Thoracic aorta (tissue), 2 donors: ENCODE measurements at places on chromosomes 5 and 9. TPM values are rescaled to one million over a fixed set of nuclear protein-coding genes. Genes with fewer than 3 reads are reported as not detected.
A peak's percentile ranks its signal among the peaks of the same experiment; 100 is the strongest.

Gene CER1
- total RNA-seq: not detected

Gene TAF11L4
- total RNA-seq: not detected

Gene COL23A1
- 1.5 TPM for total RNA-seq

Gene PAPPA
- 17.4 TPM for total RNA-seq

Gene ST6GALNAC4
- 45.0 TPM for total RNA-seq

DNA sequence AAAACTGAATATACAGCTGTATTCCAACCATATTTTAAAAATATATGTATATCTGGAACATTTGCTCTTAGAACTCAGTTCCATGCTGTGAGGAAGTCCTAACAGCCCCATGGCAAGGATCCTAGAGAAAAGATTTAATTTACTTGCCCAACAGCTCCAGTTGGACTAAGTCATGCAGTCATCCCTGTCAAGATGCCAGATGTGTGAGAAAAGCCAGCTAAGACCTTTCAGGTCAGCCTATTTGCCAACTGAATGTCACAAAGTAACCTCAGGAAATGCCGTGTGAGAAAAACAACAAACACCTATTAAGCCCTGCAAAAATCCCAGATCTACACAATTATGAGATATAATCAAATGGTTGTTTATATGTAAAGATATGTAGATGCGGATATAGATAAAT is 416.3 kb downstream of the NR2F1-AS1 start:
- no peak overlapping the region for H3K27ac ChIP-seq
- no peaks in the 10 kb centered on the region for H3K36me3 ChIP-seq
- H3K4me1 ChIP-seq: peaks cover 16% of the 10 kb centered on the region
- H3K27me3 ChIP-seq: no peaks in the 10 kb centered on the region
- no peak for DNase-seq

GRCh38 chr9:31135567-31135966 is 1248.9 kb upstream of the ACO1 start:
- no peak overlapping the region for H3K4me3 ChIP-seq
- H3K27ac ChIP-seq: no peak overlapping the region
- no peaks in the 10 kb centered on the region for H3K36me3 ChIP-seq
- DNase-seq: no peak

DNA sequence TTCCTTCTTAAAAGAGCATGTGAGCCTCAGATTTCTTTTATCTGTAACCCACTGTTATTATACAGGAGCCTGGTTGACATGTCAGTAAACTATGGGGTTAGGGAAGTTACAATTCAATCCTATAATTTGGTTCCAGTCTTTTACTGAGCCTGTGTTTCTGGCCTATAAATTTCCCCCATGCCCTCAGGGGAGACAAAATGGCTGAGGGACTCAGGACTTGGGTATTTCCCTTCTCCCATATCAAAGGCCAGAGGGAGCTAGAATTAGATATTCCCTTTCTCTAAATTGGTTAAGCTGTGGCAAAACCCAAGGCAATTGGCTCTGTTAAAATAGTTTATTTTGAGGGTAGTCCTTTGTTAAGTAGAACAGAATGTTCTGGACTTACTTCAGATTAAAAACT is 823.2 kb downstream of the TLE1 start:
- H3K4me3 ChIP-seq: no peak overlapping the region
- no peak overlapping the region for H3K27ac ChIP-seq
- no peak for DNase-seq
- H3K36me3 ChIP-seq: no peaks in the 10 kb centered on the region

- peak overlapping the region; percentile 13 for H3K27ac ChIP-seq
- peaks cover 7% of the 10 kb centered on the region for H3K4me1 ChIP-seq
- no peaks in the 10 kb centered on the region for H3K27me3 ChIP-seq
- no peaks in the 10 kb centered on the region for H3K36me3 ChIP-seq
Observed at GRCh38 chr9:92426501-92427145, 2.4 kb upstream of the OMD start.

DNA sequence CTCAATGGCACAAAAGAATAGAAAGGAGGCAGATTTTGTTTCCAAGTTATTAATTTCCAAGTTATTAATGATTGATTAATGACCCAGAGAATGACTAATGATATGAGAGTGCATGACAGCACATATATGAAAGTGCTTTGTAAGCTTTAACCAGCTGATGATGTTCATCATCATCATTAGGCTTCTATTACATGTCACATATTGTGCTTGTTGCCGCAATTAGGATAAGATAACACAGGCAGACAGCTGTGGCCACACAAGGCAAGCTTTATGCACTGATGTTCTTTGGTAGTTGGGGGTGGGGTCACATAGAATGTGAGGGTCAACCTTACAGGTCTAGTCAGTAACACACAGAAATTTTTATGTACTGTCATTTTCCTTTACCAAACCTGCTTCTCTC is 219.7 kb downstream of the TRPM3 start:
- no peaks in the 10 kb centered on the region for H3K27me3 ChIP-seq
- no peak for DNase-seq
- H3K27ac ChIP-seq: no peak overlapping the region
- no peaks in the 10 kb centered on the region for H3K4me1 ChIP-seq
- H3K4me3 ChIP-seq: no peak overlapping the region
- no peaks in the 10 kb centered on the region for H3K36me3 ChIP-seq

- no peak for DNase-seq
- no peak overlapping the region for H3K4me3 ChIP-seq
- H3K36me3 ChIP-seq: no peaks in the 10 kb centered on the region
- H3K27ac ChIP-seq: no peak overlapping the region
- H3K27me3 ChIP-seq: no peaks in the 10 kb centered on the region
- H3K4me1 ChIP-seq: no peaks in the 10 kb centered on the region
Observed at GRCh38 chr5:1366514-1366913, 21.6 kb upstream of the CLPTM1L start.

GRCh38 chr5:21823588-21823987 is 1029.6 kb downstream of the CDH12 start:
- no peaks in the 10 kb centered on the region for H3K27me3 ChIP-seq
- no peak for DNase-seq
- H3K27ac ChIP-seq: no peak overlapping the region
- H3K36me3 ChIP-seq: no peaks in the 10 kb centered on the region
- H3K4me3 ChIP-seq: no peak overlapping the region
- no peaks in the 10 kb centered on the region for H3K4me1 ChIP-seq

DNA sequence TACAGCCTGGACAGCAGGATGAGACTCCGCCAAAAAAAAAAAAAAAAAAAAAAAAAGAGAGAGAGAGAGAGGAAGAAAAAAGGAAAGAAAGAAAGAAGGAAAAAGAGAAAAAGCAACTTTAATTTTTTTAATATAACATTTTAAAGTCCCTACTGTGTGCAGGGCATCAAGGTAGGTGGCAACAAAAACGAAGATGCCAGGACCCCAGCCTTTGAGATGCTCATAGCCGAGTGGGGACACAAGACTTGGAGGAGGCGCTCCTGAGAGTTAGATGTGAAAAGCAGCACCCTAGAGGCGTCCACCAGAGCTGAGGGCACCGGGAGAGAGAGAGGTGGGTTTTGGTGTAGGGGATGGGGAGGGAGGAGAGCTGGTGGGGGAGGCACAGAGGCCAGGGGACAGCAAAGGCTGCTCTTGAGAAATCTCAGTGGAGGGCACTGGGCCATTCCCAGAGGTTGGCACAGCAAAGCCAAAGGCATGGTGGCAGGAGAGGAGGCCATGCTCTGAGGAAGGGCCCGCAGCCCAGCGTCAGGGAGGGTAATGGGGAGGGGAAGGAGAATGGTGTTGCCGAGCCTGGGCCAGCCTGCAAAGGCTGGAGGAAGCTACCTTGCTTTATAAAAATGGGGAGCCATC is 135.6 kb downstream of the C9orf50 start:
- no peak overlapping the region for H3K4me3 ChIP-seq
- H3K27me3 ChIP-seq: no peaks in the 10 kb centered on the region
- peak overlapping the region; percentile 99 for H3K27ac ChIP-seq
- no peak for DNase-seq

GRCh38 chr5:74626386-74627222 is 13.9 kb downstream of the ENC1 start:
- no peaks in the 10 kb centered on the region for H3K36me3 ChIP-seq
- no peak overlapping the region for H3K4me3 ChIP-seq
- H3K4me1 ChIP-seq: peaks cover 10% of the 10 kb centered on the region
- no peak overlapping the region for H3K27ac ChIP-seq
- no peak for DNase-seq
- H3K27me3 ChIP-seq: no peaks in the 10 kb centered on the region

DNA sequence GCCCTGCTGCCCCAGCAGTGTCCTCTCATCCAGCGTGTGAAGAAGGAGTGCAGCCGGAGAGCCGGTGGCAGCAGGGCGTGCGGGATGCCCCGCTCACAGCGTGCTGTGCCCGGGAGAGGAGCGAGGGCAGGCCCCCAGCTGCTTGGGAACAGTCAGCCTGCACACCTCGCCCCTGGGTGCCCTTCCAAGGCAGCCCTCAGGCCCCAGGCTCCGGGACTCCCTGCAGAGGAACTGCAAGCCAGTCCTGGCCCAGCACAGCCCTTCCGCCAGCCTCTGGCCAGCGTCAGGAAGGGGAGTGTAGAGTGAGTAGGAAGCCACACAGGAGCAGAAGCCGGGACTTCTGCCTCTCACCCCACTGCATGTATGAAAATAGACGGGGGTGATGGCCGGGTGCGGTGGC is 43.5 kb downstream of the ADAMTS2 start:
- no peak overlapping the region for H3K4me3 ChIP-seq
- no peak overlapping the region for H3K27ac ChIP-seq
- no peaks in the 10 kb centered on the region for H3K4me1 ChIP-seq
- no peak for DNase-seq
- no peaks in the 10 kb centered on the region for H3K36me3 ChIP-seq

GRCh38 chr5:115209279-115209678 is 39.6 kb upstream of the TRIM36 start:
- no peaks in the 10 kb centered on the region for H3K36me3 ChIP-seq
- no peaks in the 10 kb centered on the region for H3K27me3 ChIP-seq
- no peak overlapping the region for H3K4me3 ChIP-seq
- no peak for DNase-seq

DNA sequence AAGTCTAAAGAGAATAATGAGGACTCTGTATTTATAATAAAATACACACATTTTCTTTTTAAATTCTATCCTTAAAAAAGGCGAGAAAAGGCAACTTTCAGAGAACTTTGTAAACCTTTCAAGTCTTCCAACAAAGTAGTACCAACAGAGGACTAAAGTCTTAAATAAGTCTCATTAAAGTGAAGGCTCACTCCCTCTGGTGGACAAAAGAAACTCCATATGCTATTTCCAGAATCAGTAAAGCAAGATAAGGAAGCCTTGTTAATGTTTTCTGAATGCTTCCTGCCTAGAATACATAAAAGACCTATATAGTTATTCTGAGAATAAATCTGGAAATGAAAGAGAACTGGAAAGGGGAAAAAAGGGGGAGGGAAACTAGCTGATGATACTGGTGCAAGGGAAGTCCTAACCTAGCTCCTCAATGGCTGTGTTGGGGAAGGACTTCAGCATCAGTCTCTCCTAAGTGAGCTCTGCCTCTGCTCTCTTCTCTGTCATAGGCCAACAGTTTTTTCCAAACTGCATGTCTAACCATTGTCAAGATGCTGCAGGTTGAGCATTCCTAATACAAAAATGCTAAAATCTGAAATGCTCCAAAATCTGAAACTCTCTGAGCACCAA is 7.2 kb downstream of the HMGCS1 start:
- no peak overlapping the region for H3K27ac ChIP-seq
- no peak for DNase-seq
- no peaks in the 10 kb centered on the region for H3K27me3 ChIP-seq
- no peak overlapping the region for H3K4me3 ChIP-seq
- H3K36me3 ChIP-seq: no peaks in the 10 kb centered on the region

- H3K4me3 ChIP-seq: no peak overlapping the region
- no peak overlapping the region for H3K27ac ChIP-seq
- H3K36me3 ChIP-seq: no peaks in the 10 kb centered on the region
- DNase-seq: no peak
- no peaks in the 10 kb centered on the region for H3K27me3 ChIP-seq
Observed at GRCh38 chr5:176538989-176539384, 1.8 kb upstream of the RNF44 start.

DNA sequence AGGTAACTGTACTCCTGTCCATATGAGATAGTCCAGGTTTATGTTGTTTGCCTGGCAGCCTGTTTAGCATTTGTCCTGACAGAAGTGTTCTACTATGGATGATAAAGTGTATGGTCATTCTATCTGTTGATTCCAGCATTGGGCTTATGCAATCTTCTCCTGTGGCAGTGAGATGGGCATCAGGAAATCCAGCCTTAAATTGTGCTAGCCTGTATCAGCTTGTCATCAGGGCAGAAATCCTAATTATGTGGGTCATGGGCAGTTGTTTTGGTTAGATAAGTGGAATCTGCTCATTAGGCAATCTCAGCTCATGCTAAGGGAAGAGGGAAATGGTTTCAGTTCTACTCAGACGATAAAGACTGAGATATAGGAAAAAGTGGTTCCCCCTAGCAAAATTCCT is 247.4 kb upstream of the CHD1 start:
- H3K27me3 ChIP-seq: no peaks in the 10 kb centered on the region
- no peaks in the 10 kb centered on the region for H3K4me1 ChIP-seq
- DNase-seq: no peak
- H3K36me3 ChIP-seq: no peaks in the 10 kb centered on the region
- H3K27ac ChIP-seq: no peak overlapping the region
- no peak overlapping the region for H3K4me3 ChIP-seq

DNA sequence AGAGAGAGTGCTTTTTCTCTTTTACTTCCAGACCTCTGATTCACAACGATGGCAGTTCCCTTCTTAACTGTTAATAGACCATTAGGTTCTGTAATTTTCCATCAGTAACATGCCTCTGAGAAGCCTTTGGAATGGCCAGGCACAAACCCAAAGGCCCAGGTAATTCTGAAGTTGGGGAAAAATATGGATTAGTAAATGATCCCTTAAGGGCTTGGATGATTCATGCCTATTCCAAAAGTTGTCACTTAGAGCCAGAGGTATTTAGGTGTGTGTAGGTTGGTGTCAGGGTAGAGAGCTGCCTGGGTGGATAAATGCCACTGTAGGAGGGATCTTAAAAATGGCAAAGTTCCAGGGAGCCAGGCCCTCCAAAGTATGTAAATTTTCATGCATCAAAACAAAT is 228.8 kb downstream of the PLK2 start:
- H3K4me1 ChIP-seq: peaks cover 46% of the 10 kb centered on the region
- H3K36me3 ChIP-seq: no peaks in the 10 kb centered on the region
- no peaks in the 10 kb centered on the region for H3K27me3 ChIP-seq
- no peak overlapping the region for H3K27ac ChIP-seq
